Activated T-cell treated with anti-CD3 and anti-CD28 coated beads, Interleukin-2, amount 50 U/mL, for 24 hours (primary cell): ENCODE measurements at places on chromosomes 13 and 19.
A peak's percentile ranks its signal among the peaks of the same experiment; 100 is the strongest.

GRCh38 chr19:30222992-30223865 lies 149.0 kb upstream of the ZNF536 start:
- no peak for DNase-seq

GRCh38 chr19:13597640-13598039 lies 91.4 kb upstream of the CACNA1A start:
- peak; percentile 35 for DNase-seq

- no peak for DNase-seq
Observed at GRCh38 chr13:29438769-29439168, 156.7 kb downstream of the SLC7A1 start.

DNA sequence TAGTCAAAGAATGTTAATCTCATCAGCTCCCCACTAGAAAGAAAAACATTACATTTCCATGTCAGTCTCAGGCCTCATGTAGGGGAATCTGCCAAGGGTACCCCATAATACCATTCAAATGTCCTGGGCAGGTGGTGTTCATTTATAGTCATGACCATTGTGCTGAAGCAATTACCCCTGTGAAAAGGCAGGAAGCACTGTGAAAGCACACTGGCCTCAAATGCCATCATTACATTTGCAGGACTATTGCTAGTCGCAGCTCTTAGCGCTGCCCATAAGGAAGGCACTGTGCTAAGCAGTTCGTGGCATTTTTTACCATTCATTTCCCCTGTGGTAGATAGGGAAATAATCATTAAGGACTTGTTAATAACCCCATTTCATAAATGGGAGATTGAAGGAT lies 109.0 kb downstream of the LHFPL6 start:
- DNase-seq, result no peak
